GM04504 (cell line): ENCODE measurements at places on chromosomes 6 and 20.

GRCh38 chr6:15672291-15672690 lies 9.5 kb upstream of the DTNBP1 start:
- DNase-seq = no peak

GRCh38 chr6:142412658-142413057 lies 110.9 kb downstream of the ADGRG6 start:
- DNase-seq = no peak

GRCh38 chr6:15773806-15774410 lies 111.1 kb upstream of the DTNBP1 start:
- no peak for DNase-seq

GRCh38 chr6:166752097-166752496 lies 125.0 kb upstream of the RPS6KA2 start:
- no peak for DNase-seq

DNA sequence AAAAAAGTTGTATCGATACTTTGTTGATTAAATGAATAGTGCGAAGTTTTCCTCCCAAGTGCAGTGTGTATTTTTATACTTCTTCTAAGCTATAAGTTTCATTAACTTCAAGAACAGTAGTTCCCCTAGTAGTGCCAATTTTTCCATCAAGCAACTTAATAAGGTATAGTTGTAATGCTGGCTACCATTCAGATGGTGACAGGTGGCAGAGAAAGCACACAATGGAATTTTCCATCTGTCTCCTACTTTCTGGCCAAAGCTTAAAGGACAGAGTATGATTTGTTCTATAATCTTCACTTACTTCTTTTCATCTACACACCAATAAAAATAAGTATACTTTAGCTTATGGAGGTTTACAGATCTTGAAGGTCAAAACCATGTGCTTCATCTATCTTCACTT lies 431.1 kb downstream of the NKAIN2 start:
- no peak for DNase-seq

- DNase-seq = peak; percentile 92
These were observed 113.8 kb downstream of the CEBPB start for GRCh38 chr20:50304501-50304856.

- no peak for DNase-seq
These were observed 295.2 kb downstream of the PTPRT start for GRCh38 chr20:42894483-42894882.

GRCh38 chr6:56484669-56485068 lies 158.0 kb downstream of the DST start:
- DNase-seq = peak; percentile 45

- DNase-seq = no peak
These were observed 36.4 kb downstream of the DLGAP4 start for GRCh38 chr20:36342331-36343120.

- DNase-seq = no peak
These were observed 167.3 kb downstream of the GRM4 start for GRCh38 chr6:33978412-33979150.

- no peak for DNase-seq
These were observed 25.4 kb downstream of the UNC5CL start for GRCh38 chr6:41013466-41014153.

- no peak for DNase-seq
These were observed 1.4 kb downstream of the SLC52A3 start for GRCh38 chr20:766906-767305.

DNA sequence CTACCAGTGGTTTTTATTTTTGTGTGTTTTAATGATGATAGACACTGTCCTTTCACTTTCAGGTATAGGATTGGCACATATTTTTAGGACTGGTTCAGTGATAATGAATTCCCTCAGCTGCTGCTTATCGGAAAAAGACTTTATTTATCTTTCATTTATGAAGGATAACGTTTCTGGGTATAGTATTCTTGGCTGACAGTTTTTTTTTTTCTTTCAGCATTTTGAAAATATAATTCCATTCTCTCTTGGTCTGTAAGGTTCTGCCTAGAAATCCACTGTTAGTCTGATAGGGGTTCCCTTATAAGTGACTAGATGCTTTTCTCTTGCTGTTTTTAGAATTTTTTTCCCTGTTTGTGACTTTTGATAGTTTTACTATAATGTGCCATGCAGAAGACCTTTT lies 313.1 kb downstream of the TENT5A start:
- no peak for DNase-seq

DNA sequence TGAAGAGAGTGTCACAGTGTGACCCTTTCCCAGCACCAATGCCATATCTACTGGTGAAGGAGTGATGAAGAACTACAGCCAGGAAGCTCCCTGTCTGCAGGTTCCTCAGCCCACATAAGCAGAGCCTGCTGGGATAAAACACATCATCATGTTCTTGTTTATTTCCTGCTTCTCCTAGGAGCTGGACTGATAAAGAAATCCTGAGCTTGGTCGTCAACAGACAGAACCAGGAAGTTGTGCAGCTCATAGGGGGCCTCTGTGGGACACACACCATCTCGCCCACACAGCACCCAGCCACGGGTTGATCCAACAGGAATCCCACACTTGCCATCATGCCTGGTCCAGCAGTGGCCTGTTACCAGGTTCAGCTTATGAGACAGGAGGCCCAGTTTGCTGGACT lies 2.8 kb upstream of the CSTL1 start:
- DNase-seq = no peak

DNA sequence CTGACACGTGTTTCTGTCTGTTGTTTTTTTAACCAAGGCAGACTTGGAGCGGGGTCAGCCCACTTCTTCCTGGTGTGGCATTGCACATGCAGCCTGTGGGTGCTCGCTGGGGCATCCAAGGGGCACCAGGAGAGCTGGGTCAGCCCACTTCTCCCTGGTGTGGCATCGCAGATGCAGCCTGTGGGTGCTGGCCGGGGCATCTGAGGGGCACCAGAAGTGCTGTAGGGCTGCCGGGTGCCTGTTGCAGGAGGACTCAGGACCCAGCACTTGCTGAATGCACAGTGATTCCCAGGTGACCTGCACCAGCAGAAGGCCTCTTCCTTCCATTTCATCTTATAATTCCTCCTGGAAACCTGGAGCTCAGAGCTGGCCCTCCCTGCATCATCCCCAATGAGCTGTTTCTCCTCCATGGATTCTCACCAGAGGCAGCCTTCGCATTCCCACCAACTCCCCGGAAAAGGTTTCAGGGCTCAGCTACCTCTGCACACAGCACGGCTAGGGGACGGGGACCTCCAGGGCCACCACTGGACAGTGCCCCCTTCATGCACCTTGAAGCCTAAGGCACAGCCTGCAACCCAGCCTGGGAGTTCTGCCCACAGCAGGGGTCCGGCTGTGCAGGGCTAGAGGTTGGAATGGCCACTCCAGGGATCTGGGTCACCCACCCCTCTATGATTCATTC lies 218.8 kb downstream of the TAF4 start:
- DNase-seq = no peak

DNA sequence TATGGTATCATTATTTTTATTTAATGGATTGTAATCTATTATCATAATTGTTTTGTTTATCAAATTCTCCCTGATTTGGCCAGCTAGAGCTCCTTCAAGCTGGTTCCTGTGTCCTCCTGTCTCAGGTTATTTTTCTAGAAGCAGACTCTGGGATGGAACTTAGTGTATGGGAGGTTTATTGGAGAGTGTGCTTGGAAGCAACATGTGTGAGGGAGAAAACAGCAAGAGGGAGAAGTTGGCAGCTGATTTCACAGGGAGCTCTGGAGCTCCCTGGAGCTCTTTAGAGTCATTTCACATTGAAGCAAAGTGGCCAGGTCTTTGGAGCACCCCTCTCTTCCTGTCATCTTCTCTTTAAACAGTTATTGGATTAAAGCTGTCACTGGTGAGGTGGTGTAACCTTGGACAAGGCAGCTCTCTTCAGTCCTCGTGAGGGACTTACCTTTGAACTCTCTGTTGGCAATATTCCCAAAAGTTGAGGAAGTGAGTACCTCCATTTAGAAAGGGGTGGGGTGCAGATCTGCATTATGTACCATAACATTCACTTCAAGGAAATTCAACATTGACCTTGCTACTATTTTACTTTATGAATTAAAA lies 103.6 kb downstream of the PHF3 start:
- DNase-seq = no peak
